ENCODE measurements at places on chromosomes 2 and 18. TPM values are rescaled to one million over a fixed set of nuclear protein-coding genes. Genes with fewer than 3 reads are reported as not detected.

TUBA4B gene
- not detected for total RNA-seq

CENPA gene
- total RNA-seq, result 26.9 TPM

HOXD11 gene
- total RNA-seq, result not detected

C2orf49 gene
- total RNA-seq, result 24.1 TPM

- DNase-seq, result no peak
Measured at GRCh38 chr2:39290433-39290832, 46.7 kb upstream of the CDKL4 start.

DNA sequence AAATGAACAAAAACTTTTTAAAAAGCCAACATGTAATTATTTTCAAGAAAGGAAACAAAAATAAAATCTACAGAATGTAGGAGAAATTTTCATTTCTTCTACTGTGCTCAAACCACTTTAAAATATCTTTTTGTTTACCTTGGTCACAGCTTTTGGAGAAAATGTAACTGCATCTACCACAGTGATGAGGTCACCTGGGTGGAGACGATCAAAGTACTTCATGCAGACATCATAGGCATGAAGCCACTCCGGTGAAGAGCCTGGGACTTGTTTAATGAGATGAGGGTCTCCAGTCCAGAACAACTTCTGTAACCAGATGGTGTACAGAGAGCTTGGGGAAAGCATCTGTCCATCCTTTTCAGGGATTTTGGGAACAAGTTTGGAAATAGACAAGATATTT lies 285.8 kb downstream of the NBAS start:
- DNase-seq, result no peak

DNA sequence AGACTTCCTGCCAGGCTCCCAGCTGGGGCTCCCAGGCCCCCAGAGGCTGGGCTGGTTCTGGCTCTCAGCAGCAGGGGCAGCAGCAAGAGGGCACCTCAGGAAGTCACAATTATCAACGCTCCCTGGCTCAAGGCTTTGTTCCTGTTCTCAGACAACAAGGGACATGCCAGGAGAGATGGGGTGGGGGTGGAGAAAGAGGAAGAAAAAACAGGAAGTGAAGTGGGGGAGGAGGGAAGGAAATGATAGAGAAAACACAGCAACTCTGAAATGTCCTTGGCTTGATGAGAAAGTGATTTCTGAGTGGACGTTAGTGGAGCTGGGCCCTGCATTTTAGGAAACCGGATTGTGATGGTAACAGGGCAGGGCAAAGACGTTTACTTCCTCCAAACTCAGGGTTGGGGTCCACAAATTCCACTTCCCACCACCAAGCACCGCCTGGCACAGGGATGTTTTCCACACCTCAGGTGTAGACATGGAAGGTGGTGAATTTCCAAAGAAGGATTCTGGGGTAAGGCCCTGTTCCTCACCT lies 40.4 kb downstream of the CYRIA start:
- DNase-seq, result no peak

GRCh38 chr2:212489719-212490346 lies 48.8 kb downstream of the ERBB4 start:
- DNase-seq, result no peak

GRCh38 chr2:240353086-240353798 lies 82.2 kb upstream of the GPC1 start:
- no peak for DNase-seq

DNA sequence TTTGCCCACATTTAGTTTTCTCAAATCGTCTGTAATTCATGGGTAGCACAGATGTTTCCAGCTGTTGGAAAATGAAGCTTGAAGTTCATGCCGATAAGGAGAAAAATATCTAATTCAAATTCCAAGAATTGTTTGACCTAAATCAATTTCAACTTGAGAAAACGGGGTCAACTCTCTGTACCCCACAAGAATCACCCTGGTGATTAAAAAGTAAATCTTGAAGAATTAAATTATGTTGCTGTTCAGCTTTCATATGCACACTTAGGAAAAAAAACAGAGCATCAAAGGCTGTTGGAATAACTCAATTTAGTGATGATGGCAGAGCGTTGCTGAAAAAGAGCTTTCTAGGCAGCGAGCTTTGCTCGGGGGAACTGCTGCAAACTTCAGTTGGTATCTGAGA lies 43.0 kb downstream of the SLC4A3 start:
- no peak for DNase-seq

- DNase-seq, result no peak
Measured at GRCh38 chr2:190562121-190562520, 27.6 kb upstream of the NEMP2 start.

- DNase-seq, result no peak
Measured at GRCh38 chr2:13515254-13515653, 798.5 kb downstream of the TRIB2 start.

- DNase-seq, result no peak
Measured at GRCh38 chr2:97769308-97769707, 55.9 kb downstream of the ZAP70 start.

GRCh38 chr2:236762628-236763027 lies 193.0 kb downstream of the ACKR3 start:
- no peak for DNase-seq
